Bronchial epithelial cell (primary cell): ENCODE measurements at places on chromosomes 2 and 18. TPM values are rescaled to one million over a fixed set of nuclear protein-coding genes. Genes with fewer than 3 reads are reported as not detected.

Gene CXCR4
- total RNA-seq = under 0.01 TPM in 1 of 2 replicates, not detected in the other

Gene MOGAT1
- not detected in 2 replicates for total RNA-seq

Gene TSHZ1
- 1.3 and 1.5 TPM in 2 replicates for total RNA-seq

Gene SCN3A
- not detected in 2 replicates for total RNA-seq

Gene FSHR
- total RNA-seq = not detected in 2 replicates

Gene TMEM247
- total RNA-seq = not detected in 2 replicates
